ENCODE measurements at places on chromosomes 1 and 21.

DNA sequence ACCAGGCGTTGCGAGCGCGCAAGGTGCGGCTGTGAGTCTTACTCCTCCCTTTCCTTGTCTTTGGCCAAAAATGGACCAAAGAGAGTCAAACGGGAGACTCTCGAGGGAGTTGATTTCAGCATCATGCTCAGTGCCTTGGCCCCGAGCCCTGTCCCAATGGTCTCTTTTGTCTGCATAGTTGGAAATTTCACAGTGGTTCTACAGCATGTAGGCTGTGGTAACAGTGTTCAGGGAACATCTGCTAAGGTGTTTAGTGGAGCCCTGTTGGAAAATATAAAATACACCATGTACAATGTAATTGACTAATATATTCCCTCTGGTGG lies 2.7 kb downstream of the CACNA1E start:
- no peak for DNase-seq

DNA sequence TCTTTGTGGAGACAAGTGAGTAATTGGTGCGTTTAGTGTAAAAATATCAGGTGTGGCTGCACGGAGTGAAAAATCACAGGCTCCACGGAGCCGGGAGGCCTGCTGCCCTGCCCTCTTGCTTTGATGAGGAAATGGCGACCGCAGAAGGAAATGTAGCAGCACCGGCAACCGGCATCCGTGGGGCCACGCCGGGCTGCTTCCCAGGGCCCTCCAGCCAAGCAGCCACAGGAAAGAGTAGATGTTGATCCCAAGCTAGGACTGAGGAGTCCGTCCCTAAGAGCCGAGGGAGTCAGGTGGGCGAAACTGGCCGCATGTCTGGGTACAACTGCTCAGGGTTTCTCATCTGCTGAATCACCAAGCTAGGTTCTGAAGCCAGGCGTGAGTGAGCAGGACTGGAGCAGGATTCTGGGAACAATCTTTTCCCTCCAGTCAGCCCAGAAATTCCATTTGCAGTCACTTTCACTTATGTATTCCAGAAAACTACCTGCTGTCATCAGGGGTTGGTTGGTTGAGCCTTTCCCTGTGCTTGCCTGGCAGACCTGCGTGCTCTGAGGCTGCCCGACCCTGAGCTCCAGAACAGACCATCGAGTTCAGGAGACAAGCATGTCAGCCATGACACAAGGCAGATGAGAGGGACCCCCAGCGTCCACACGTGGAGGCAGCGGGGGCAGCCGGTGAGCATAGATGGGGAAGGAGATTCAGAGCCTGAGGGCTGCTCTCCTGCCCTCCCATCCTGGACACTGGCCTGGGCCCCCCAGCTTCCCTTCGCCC lies 5.8 kb upstream of the ITGB2 start:
- DNase-seq: no peak

DNA sequence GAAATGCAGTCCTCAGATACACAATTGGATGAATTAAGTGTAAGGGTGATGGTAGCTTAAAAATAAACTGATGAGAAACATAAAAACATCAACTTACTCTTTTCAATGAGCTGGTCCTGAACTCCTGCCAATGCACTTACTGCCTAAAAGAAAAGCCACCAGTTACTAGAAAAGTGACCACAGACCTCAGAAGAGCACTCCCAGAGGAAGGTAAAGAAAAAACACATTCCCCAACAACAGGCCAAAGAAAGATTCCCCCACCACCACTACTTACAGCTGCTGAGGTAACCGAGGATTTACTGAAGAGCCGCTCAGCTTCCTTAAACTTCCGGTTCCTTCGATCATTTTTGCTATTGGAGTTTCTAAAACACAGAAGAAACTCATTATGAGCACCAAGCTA lies 5.4 kb downstream of the MEAF6 start:
- DNase-seq: no peak

GRCh38 chr1:177568622-177569021 lies 397.9 kb downstream of the BRINP2 start:
- no peak for DNase-seq

GRCh38 chr1:24302209-24302611 lies 16.9 kb upstream of the GRHL3 start:
- DNase-seq: no peak

- no peak for DNase-seq
These were observed 80.7 kb downstream of the UBE4B start for GRCh38 chr1:10113501-10113900.

- no peak for DNase-seq
These were observed 21.6 kb downstream of the HUNK start for GRCh38 chr21:31894457-31894856.

DNA sequence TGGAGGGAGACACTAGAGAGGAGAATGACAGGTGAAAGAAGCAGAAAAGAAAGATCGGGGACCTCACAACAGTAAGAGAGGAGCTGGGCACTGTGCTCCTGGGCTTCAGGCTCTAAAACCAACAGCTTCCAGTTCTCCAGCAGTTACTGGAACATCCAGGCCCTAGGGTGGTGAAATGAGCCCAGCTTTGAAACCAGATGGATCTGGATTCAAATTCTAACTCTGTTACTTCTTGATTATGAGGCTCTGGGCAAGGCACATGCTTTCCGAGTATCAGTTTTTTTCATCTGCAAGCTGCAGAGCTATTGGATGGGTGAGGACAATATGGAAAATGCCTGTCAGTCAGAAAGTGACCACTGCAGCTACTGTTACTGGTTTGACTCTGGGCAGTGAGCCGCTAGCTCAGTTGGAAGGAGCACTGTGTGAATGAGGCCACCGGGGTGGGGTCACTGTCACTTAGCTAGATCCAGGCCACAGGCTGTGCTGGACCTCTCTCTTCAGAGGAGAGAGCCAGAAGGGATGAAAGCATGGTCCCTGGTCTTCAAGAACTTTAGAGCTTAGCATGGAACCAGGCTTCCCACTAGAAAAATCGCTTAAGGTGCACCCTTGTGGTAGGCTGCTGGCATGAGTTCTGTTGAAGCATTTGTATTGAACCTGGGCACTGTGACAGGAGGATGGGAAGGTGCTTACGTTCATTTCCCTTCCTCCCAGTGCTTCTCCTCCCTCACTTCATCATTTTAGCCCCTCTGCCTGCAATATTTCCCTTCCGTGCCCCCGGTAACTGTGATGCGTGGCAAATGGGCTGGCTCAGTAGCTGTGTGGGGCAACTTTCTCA lies 12.2 kb downstream of the PLEKHO1 start:
- no peak for DNase-seq

Measured in NCI-H1930 (cell line).